ENCODE measurements at places on chromosomes 3 and 15.

DNA sequence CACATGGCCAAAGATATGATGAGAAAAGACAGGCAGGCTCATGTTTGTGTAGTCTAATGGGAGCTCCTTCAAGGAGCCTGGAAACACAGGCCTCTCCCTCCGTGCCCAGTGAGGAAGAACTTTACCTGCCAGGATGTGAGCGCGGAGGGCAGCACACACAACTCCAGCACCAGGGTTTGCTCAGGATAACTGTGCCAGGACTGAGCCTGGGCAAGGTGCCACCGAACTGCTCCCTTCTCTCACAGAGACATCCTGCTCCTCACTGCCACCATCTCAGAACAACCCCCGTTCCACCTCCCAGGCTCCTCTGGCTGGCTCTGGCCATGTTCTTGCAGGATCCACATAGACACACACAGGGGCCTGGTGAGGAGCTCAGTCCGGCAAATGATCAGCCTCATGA is 87.4 kb downstream of the NUP210 start:
- no peak for DNase-seq

DNA sequence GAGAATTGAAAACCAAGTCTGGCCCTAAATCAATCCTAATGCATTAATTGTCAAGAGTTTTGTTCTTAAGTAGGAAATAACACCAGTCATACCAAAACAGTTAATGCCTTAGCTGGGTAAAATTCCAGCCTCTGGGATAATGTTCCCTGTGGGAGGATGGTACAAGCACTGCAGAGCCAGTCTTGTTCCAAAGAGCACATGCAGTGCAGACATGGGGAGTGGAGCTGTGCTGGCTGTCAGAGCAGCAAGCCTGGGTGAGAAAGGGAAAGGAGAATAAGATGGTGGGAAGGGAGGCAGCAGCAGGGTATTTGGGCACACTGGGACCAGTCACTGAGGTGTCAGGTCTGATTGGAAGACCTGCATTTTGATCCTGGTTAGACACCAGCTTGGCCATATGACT is 12.1 kb downstream of the ALAS1 start:
- DNase-seq = no peak

GRCh38 chr15:64905119-64905831 is 6.4 kb upstream of the ANKDD1A start:
- peak; percentile 55 for DNase-seq

DNA sequence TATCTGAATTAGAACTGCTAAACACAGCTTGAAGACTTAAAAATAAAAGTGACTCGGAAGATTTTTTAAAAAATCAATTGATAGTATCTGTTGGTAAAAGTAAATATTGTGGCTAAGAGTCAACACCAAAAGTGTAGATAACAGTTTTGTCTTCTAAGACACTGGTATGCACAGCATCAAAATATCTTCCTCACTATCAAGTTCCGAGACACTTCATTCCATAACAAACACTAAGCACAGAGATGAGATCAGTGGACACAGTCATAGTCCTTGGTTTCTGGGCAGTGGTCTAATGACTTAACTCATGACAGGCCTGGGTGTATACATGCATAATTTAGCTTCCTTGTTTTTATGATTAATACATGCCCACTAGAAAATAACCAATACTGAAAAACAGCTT is 63.2 kb downstream of the PXYLP1 start:
- no peak for DNase-seq

GRCh38 chr3:42214565-42215283 is 51.3 kb downstream of the CCK start:
- no peak for DNase-seq

Measured in NCI-H460 (cell line).